Vagina (tissue), 2 donors: ENCODE measurements at places on chromosomes 13 and 19.

DNA sequence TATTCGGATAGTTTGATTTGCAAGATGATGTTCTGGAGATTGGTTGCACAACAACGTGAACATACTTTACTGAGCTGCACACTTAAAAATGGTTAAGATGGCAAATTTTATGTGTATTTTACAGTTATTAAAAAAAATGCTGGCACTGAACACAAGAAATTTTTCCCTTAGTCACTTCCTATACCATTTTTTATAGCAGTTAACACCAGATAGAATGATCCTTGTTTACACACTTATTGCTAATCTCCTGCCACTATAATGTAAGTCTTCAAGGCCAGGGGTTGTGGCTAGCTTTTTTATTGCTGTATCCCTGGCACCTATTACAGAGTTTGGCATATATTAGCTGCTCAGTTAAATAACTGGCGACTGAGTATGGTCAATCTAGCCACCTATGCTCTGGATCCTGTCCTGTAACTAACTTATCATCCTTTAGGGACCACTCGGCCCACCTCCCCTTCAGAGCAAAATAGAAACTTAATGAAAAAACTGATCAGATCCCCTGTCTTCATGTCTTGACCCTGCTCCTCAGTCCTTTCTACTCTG lies 2.0 kb upstream of the EBPL start:
- DNase-seq: no peak

DNA sequence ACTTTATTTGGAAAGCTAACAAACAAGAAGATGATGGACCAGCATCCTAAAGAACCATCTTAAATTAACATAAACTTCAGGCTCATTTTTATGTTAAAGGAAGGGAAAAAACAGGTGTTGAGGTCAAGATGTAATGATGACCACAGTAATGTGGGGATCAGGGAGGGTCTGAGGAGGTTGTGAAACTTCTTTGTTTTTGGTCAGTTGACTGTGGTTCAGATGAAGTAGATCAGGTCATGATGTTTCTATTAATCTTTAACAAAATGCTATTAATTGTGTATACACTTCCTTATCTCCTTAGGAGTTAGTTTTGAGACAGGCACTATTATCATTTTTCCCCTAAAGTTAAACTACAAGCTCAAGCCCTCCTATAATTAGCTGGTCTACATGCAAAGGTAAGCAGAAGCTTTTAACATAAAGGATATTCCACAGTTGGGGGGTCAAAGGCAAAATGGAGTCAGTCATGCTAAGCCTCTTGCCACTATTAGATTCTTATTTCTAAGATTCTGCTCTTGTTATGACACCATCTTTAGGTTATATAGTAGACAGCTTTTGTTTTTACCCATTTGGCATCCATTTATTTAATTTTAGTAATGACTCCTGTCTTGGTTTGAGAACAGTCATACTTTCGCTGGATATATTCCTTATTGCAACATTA lies 800.1 kb upstream of the PCDH9 start:
- DNase-seq: no peak

GRCh38 chr19:2275588-2276428 lies 6.2 kb downstream of the PEAK3 start:
- DNase-seq: no peak

DNA sequence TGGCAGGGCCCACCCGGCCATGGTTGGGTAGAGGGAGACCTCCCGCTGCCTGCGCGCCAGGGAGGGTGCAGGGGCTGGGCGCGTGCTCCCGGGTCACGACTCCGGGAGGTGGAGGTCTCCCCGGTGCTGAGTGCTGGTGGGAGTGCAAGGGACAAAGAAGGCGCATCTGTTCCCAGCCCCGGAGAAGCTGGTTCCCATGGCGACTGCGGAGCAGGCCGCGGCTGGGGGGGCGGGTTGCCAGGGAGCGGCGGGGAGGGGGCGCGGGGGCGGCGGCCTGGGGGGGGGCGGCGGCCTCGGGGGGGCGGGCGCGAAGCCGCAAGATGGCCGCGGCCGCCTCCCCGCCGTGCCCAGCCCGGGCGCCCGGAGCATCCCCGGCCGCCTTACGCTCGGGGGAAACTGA lies 1.2 kb downstream of the CBARP start:
- DNase-seq: no peak

DNA sequence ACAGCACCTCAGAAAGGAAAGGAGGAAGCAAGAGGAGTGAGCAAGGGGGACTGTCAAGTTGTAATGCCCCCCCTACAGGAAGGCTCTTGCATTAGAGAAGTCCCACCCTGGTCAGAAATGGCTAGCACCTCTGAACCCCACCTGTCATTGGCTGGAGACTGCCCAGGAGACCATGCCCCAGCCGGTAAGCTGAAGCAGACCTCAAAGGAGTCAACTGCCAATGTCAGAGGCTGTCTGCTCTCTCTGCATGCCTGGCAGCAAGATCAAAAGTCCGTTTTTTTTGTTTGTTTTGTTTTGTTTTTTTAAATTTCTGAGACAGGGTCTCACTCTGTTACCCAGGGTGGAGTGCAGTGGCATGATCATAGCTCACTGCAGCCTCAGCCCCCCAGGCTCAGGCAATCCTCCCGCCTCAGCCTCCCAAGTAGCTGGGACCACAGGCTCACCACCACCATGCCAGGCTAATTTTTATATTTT lies 8.1 kb upstream of the BCL3 start:
- DNase-seq: no peak

GRCh38 chr13:51895906-51896888 lies 34.4 kb downstream of the CCDC70 start:
- DNase-seq: no peak

DNA sequence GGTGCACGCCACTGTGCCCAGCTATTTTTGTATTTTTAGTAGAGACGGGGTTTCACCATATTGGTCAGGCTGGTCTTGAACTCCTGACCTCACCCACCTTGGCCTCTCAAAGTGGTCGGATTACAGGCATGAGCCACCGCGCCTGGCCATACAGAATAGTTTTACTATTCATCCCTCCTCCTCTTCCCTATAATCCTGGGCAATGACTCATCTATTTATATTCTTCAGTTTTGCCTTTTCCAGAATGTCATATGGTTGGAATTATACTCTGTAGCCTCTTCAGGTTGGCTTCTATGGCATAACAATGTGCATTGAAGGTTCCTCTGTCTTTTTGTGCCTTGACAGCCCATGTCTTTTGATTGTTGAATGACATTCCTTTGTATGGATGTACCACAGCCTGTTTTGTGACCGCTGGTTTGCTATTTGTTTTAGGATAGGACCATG lies 22.2 kb upstream of the LRP3 start:
- DNase-seq: no peak

DNA sequence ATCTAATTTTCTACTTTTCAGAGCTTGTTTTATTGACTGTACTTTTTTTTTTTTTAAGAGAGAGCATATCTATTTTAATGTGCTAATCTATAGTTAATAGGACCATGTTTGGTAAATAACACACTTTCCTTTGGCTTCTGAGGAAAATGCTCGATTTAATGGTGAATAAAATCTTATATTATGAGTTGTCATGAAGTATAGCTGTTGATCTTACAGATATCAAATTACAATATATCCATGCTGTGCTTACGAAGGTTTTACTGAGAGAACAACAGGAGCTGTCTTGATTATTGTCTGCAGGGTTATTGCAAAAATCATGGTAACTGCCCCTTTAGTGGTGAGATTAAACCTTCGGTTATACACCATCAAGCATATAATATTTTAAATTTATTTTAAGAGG lies 29.6 kb downstream of the URI1 start:
- no peak for DNase-seq

DNA sequence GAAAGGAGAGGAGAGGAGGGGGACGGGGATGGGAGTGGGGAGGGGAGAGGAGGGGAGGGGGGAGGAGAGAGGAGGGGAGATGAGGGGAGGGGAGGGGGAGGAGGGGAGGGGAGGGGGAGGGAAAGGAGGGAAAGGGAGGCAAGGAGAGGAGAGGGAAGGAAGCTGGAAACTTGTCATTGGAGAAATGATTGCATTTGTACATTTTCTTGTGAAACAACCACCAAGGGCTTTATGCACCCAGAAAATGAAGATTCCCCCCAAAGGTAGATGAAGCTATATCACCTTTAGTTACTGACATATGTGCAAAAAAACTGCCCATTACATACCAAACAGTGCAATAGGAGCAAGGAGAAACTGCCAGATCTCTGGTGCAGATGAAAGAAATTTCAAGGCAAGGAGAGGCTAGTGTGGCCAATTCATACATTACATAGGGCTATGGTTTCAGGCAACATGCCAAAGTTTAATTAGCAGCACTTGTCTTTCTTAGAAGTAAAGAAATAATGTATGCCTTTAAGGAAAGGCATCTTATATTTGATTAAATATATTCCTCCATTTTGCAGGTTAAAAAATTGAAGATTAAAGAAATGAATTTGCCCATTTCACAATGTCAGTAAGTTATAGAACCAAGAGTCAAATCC lies 49.5 kb upstream of the STK24 start:
- DNase-seq: no peak

- no peak for DNase-seq
These were observed 58.2 kb upstream of the XPO4 start for GRCh38 chr13:20960663-20961309.

DNA sequence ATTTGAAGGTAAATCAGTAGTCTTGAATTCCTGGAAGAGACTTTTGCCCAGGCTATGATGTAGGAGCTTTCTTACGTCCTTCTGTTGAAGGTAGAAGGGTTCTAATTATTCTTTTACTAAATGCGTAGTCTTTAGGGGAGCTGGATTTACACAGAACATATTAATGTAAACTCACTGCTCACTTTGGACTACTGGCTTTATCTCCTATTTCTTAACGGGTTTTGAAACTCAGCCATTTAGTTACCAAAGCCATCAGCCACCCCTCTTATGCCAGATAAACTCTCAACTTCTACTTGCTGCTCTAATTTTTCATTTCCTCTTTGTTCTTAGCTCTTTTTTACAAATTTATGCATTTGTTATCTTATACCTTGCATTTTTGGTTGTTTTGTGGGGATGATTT lies 81.5 kb downstream of the FNDC3A start:
- DNase-seq: no peak

DNA sequence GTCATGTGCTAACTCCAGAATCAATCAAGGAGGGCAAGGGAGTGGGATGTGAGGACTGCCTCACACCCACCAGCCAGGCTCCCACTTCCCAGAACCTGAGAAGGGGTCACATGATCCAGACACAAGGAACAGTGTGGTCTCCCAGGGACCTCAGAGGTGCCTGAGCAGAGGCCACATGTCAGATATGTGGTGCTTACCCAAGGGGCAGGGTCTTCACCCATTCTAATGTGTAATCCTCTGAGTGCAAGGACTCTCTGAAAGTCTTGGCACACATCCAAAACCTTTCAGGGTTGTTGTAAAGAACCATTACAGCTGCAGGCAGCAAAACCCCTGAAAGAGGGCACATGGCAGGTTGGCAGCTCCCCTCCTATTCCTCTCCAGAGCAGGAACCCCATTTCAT lies 656.6 kb downstream of the UQCRFS1 start:
- peak; percentile 28 for DNase-seq

DNA sequence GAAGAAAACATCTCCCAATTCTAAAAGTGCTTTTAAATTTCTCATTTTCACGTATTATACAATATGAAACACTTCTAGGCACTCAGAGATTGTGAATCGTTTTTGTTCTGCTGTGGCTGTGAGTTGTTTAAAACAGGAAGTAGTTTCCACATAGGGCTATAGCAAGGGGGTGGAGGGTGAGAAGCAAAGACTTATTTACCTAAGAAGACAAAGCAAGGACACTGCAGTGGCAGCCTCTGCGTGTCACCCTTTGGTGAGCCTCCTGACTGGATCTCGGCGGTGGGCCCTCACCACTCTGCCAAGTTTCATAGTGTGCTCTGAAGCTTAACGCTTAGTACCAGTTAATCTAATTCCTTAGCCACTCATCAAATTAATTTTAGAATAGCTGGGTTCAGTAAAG lies 56.8 kb downstream of the TNFSF13B start:
- DNase-seq: no peak

- DNase-seq: no peak
These were observed 167.2 kb downstream of the NDFIP2 start for GRCh38 chr13:79648191-79648590.

DNA sequence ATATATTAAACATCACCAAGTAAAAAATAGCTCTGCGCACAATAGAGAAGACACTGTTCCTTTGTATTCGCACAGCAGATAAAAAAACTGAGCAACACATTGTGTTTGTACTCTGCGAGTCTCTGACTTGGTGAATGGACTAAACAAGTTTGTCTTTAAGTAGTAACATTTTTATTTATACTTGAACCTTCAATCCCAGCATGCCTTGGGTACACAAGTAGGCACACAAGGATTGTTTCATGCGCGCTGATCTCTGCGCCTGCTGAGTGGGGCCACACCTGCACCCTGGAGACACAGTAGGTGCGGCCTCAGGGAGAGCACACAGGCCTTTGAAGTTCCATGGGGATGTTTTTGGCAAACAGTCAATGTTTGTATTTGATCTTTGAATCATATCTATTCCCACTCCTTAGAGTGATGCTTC lies 318.9 kb downstream of the MYO16 start:
- DNase-seq: no peak

GRCh38 chr13:86541461-86541860 lies 742.2 kb upstream of the SLITRK6 start:
- no peak for DNase-seq

GRCh38 chr13:29561918-29562317 lies 33.6 kb downstream of the SLC7A1 start:
- DNase-seq: no peak

DNA sequence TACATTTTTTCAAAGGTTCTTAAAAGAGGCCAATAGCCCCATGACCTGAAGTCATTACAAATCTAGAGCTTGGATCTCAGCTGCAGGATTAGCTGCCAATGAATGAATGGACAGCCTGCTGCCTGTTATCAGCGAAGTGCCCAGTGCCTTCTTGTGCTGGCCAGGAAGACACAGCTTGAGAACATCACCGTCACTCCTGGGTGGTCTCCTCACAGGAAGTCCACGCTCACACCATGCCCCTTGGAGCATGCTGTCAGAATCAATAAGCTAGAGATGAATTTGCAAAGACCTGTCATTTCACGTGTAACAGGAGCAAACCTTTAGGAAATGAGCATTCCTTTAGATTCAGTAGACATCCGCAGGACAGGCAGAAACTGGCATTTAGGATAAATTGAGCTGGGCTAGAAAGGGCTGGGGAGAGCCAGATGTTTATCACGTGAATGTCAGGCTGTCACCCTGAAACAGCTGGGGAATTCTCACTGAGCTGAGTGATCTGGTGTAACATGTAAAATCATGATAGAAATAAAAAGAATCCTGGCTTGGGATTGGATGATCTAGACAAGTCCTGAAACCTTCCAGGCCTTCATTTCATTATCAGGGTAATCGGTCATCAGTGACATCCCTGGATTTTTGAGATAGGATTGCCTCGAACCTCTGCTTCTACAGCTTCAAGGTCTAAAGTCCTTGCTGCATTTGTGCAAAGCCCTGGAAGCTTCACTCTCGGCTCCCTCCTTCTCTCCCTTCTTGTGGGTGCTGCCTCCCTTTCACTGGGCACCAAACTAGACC lies 49.9 kb upstream of the MEDAG start:
- no peak for DNase-seq

DNA sequence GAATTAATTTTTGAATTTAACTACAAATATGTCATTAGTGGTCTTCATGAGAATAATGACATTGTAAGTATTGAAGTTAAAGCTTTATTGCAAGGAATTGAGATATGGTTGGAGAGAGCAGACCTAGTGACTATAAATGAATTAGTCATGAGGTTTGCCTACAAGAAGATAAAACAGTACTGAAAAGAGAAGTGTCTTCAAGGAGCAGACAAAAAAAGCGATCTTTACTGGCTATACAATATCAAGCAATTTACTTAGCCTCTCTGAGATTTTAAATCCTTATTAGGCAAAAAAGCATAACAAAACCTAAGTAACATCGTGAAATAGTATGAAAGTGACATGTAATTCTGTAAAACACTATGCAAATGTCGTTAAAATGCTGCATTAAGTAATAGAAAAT lies 435.1 kb upstream of the PCDH20 start:
- no peak for DNase-seq

- no peak for DNase-seq
These were observed 4.6 kb downstream of the PKN1 start for GRCh38 chr19:14437578-14438140.
